CD14-positive monocyte (primary cell): ENCODE measurements at places on chromosomes 3 and 15.

GRCh38 chr3:138361561-138361971, 13.2 kb downstream of the MRAS start:
- DNase-seq: no peak

DNA sequence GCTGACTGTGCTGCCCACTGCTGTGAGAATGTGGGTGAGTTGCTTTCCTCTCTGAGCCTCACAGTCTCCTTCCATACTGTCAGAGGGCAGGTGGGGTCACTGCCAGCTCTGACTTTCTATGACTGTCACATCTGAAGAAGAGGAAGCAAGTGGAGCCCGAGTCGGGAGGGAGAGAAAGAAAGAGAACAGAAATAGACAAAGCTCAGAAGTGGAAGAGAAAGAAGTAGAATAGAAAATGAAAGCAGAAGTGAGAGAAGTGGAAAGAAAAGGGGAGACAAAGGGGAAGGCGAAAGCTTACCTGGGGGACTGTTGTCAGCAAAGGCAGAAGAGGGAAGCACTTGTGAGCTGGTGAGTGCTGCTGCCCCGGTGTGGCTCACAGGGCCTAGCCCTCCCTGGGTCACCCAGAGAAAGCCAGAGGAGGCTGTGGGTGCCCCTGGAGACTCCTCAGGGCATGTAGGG, 57.9 kb downstream of the EPHB1 start:
- DNase-seq: peak; percentile 49

DNA sequence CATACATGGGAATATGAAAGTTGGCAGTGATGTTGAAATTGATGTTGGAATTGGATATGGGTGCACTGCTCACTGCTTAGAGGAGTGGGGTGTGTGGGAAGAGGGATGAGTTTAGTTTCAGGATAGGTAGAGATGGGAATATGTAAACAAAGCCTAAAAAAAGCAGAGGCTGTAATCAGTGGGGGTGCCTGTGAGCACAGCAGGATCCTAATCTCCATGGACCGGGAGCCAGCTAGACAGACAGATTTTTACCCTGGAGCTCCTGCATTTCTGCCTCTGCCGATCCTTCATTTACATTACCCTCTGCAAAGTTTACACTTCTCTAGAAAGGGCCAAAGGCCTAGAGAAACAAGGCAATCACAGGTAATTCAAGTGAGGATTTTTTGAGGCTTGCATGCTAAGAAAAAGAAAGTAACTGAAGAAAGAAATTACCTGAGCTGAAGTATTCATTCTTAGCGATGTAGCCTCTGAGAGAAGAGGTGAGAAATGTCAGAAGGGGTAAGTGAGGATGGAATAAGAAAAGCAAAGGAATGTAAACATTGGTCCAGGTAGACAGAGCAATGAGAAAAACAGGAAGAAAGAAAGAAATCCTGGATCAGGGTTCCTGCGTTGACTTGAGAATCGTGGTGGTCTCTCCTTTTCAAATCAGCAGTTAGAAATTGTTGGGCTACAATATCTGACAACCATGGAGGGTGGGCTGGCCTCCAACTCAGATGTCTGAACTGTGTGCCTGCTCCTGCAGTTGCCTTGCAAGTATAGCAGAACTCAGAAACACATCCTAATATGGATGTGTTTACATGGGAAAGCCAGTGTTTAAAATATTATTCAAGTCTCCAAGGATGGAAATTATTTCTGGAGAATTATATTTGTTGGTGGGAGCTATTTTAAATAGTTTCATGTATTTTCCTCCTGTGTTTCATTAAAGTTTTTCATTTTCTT, 79.8 kb downstream of the CRTC3 start:
- no peak for DNase-seq

GRCh38 chr3:156252656-156253055, 132.3 kb downstream of the KCNAB1 start:
- DNase-seq: no peak

GRCh38 chr3:157500232-157500631, 3.0 kb downstream of the VEPH1 start:
- no peak for DNase-seq

GRCh38 chr3:8307545-8308110, 194.0 kb upstream of the LMCD1 start:
- no peak for DNase-seq

GRCh38 chr15:70158309-70159000, 60.7 kb upstream of the TLE3 start:
- no peak for DNase-seq

- no peak for DNase-seq
Measured at GRCh38 chr3:65873028-65873427, 165.7 kb downstream of the MAGI1 start.

- DNase-seq: no peak
Measured at GRCh38 chr3:150061288-150062024, 90.8 kb upstream of the PFN2 start.

DNA sequence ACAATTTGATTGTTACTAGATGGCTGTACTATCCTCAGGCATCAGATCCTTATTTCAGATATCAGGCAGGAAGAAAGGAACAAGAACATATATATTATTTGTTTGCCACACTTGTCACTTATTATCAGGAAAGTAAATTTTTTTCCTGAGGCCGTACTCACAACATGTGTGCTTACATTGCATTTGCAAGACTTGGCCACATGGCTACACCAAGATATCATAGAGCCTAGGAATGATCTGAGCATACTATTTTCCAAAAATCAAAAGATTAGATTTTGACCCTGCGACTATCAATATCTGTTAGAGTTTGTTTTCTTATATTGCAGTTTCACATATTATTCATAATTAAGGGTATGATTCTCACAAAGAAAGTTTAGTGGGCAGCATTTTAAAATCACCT, 426.2 kb upstream of the BCHE start:
- no peak for DNase-seq

- DNase-seq: no peak
Measured at GRCh38 chr3:30695302-30696061, 89.1 kb downstream of the TGFBR2 start.

DNA sequence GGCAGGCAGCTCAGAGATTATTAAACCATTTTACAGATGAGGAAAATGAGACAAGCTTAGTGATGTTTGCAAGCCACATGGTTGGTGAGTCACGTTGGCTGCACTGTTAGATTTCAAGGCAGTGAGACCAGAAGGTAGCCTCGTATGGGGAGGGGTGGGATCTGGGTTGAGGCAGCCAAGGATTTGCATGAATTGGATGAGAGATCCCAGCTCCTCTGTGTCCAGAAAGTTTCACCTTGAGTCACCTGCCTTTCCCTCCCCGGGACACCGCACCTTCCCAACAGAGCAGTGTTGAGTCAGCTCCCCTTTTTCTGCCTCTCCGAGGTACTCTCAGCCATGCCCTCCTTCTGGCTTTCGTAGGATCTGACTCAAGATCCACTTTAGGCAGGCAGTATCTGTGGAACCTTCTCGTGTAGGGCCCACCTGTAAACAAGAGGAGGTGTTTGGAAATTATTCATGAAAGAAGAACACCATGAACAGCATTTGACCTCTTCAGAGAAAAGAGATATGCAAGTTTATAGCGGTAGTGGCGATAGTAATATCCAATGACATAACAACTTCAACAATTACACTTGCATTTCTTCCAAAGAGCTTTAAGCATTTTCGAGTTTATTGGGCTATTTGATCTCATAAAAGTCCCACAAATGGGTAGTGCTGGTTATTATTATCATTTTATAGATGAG, 46.8 kb upstream of the VPS8 start:
- peak; percentile 14 for DNase-seq
